Tibial nerve (tissue), 4 donors: ENCODE measurements at places on chromosomes 7 and 10.

GRCh38 chr7:35697414-35698175, 2.7 kb upstream of the HERPUD2 start:
- DNase-seq = no peak

GRCh38 chr7:118502235-118502634, 277.7 kb downstream of the ANKRD7 start:
- no peak for DNase-seq

DNA sequence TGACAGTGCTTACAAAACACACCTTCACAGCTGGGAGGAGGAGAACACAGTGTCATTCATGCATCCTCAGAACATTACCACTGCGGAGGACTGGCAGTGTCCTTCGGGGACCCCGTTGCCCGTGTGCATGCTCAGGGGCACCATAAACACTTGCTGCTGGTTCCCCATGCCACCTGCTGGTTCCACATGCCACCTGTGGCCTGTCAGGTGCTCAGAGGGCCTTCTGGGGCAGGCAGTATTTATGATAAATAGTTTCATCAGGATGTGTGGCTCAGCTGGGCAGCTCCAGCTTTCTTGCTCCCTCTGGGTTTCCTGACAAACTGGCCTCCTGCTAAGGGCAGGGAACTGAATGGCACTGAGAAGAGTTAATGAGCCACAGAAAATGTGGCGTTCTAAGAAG, 32.1 kb downstream of the CELF2 start:
- no peak for DNase-seq

DNA sequence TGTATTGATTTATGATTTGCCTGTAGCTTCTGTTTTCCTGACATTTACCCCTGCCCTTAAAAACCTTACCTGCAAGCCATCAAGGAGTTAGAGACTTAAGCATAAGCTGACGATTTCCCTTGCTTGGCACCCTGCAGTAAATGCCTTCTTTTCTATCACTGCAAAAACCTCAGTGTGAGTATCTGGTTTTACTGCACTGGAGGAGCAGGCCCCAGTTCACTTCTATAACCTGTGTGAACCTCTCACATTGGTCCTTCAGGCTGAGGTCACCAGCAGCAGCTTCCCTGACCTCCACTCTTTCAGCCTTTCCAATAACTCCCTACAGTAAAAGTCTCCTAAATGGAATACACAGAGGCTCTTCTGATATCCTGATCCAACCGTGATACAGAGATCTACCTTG, 30.5 kb downstream of the NUP42 start:
- no peak for DNase-seq

DNA sequence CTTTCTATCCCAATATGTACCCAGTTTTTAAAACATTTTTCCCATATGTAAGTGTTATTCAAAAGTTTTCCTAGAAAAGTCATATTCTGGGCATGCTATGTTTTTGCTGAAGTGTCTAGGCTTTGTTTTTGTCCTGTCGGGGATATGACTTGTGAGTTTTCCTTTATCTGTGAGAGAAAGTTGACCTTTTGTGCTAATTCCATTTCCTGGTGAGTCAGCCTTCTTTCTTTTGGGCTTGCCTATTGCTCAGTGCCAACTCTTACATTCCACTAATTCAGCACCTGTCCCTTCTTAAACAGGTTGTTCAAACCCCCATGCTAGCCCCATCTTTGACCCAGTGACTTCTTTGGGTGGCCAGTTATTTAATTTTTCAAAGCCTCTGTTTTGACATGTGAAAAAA, 146.2 kb downstream of the AHR start:
- DNase-seq = no peak

DNA sequence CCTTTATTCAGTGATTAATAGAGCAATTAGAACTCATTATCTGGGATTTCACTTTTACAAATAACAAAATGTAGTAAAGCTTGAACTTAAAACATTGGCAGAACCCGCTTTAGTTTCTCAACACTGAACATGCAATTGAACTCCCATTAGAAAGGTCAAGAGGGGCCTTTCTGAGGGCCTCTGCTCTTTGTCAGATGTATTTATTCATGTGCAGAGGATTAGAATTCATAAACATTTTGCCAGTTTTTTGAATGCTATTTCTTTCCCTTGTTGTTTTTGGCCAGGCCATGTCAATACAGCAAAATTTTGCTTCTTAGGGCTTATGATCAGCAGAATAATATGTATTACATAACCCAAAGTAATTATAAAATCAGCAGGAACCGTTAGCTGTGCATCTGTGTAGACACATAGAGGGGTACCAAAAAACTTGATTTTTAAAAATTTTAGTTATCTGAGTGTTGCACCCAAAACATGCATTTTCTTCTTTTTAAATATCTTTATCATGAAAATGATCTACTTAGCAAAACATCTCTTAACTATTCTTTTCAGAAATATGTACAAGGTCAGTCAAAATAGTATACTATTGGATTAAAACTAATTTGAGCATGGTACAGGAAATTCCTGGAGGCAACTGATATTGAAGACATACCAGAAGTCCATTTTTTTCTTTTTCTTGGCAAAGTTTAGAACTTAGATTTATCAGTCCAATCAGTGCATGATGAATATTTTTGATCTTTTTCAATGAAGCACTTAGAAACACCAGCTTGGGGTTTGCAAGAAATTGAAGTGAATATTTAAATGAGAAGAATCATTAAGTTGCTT, 177.5 kb downstream of the TWIST1 start:
- no peak for DNase-seq

DNA sequence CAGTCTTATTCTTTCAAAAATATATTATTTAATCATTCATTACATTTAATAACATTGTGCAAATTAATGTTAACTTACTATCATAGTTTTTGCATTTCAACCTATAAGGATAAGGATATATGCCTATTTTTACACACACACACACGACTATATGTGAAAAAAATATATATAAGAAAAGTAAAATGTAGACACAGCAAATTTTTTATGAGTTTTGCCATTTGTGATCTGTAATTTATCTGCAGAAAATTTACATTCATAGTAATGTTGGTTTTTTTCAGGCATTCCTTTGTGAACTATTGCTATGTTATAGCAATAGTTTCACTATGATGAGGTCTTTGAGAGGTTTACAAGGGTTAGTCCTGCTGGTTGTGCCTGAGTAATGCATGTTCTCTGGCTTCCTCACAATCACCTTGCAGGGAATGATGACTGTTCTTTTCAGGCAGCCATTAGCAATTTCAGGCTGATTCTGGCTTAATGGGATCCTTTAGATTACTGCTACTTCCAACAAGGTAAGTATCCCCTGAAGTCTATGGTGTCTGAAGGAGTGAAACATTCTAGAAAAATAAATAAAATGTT, 183.7 kb upstream of the CDK1 start:
- no peak for DNase-seq

GRCh38 chr10:27601503-27601902, 97.4 kb downstream of the RAB18 start:
- no peak for DNase-seq

DNA sequence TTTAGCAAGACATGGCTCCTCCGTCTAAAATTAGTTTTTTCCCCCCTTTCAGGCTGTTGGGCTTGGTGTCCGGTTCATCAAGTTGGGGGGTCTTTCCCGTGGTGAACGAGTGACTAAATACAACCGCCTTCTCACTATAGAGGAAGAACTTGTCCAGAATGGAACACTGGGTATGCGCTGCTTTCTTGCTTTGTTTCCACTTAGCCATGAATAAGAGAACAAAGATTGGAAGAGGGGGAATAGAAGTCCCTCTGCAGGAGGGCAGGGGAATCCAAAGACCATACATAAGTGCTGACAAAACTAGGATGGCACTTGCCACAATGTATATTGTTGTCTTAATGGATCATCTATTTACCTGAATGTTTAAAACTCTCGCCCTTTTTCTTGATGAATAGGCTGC, 30.5 kb downstream of the ENO4 start:
- no peak for DNase-seq

DNA sequence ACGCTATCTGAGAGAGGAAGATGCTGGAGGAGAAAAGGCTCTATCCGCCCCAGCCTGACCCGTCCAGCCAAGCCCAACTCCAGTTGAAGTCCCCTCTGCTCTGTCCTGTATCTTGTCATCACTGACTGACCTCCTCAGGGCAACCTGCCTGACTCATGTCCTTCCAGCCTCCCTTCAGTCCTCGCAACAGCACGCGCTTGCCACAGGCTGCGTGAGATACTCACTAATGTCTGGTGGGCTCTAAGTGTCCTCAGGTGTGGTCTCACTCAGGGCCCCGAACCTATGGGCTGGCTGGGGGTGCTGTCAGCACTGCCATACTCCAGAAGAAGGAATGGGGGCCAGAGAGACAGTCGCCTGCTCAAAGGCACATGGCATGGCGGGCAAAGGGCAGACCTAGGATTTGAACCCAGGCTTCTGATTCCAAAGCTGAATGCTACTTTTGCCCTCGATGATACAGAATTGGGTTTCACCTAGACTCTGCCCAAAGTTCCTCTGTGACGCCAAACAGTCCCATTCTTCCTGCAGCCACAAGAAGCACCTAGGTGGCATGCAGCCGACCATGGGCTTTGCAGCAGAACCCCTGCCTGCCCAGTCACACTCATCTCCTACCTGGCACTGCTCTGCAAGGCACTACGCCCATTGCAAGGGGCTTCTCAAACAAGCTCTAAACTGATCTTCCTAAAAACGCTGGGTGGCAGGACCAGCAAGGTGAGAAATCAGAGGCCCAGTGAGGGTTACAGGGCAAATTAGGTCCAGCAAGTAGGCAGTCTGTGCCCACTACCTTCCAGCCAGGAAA, 8.5 kb downstream of the FAM53B start:
- DNase-seq = no peak

- no peak for DNase-seq
Measured at GRCh38 chr10:14384915-14385314, 54.2 kb upstream of the FRMD4A start.

GRCh38 chr7:30168835-30169573, 34.2 kb downstream of the MTURN start:
- DNase-seq = no peak

DNA sequence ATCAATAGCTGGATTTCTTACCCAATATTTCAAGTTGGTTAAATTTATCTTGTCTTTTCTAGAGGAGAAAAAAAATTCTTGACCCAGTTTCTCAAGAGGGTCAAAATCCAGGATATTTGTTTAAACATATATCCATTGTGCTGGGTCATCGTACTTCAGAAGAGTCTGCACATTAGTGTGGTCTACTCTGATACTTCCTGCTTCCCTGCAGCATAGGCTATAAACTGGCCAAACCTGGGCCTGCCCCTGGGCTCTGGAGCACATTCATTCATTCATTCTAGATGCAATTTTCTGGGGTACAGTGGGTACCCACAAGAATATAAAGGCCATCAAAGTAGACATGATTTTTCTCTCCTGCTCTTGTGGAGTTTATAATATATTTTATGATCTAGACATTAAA, 142.1 kb upstream of the WNT16 start:
- DNase-seq = no peak

DNA sequence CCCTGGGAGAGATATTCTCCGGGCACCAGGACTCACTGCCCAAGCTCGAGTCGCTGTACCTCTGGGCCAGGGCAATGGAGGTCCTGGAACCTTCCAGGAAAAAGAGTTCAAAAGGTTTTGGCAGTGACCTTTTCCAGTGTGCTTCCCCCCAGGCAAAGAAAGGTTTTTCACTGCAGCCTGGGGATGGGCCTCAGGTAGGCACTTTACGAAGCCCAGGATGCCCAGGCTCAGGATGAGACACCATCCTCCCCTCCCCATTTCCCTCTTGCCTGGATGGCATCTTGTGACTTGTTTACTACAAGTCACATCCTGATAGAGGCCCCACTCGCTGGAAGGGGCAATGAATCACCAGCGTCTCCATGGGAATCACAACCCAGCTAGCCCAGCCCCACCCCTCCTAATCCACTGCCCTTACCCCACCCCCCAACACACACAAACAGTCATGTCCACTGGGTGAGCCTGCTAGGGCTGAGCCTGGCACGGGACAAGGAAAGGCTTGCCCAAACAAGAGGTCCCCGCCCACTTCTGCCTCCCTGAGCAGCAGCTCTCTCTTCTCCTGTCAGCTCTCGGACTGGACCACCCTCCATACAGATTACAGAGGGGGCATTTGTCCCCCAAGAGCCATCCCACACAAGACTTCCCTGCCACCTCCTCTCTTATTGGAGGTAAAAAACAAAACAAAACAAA, 93.8 kb upstream of the SMNDC1 start:
- no peak for DNase-seq

DNA sequence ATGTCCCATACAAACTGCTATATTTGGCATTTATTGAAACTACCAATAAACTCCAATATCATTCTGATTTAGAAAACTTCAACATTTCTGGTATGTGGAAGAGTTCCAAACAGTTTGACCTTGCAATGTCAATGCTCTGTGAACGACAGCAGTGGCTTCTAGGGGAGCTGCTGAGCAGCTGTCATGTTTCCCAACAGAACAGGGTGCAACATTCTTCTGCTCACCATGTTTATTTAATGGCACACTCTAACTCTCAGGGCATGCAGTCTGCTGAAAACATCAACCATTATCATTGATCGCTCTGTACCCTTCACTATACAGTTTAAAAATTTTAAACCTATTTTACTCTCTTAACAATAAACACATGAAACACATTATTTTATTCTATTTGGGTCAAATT, 25.9 kb downstream of the LMOD2 start:
- no peak for DNase-seq

GRCh38 chr10:96745950-96746349, 25.6 kb upstream of the PIK3AP1 start:
- DNase-seq = no peak

- no peak for DNase-seq
Measured at GRCh38 chr10:49280001-49280408, 19.0 kb upstream of the C10orf71 start.

DNA sequence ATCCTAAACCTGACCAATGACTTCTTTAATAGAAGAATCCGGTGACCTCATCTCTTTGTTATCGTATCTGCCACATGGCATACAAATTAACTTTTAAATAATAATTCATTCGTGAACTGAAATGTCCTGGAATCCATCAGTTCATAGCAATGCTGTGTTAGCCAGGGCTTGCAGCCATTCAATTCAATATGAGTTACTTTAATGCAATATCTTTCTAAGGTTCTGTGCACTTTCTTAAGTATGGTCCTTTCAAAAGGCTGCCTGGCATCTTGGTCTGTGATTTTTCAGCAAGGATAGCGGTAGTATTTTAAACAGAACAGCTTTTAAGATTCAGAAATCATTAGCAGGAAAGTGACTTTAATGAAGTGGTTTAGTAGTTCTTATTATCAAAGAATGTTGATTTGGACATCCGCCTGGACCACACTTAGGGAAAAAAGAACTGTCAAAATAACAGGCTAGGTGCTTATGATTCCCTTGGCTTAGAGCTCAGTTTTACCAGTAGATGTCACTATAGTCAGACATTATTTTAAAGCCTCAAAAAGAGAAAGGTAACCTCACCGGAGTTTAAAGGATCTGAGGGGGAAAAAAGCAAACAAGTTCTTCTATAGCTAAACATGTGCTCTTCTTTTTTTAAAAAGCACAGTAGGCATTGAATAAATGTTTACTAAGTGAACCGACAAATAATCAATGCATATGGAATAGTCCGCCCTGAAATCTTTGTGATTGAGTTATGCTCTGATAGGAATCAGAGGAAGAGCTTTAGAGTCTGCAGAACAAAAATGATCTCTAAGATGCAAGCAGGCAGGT, 22.7 kb downstream of the SLC35G1 start:
- DNase-seq = no peak

- DNase-seq = no peak
Measured at GRCh38 chr10:78312197-78313047, 278.8 kb downstream of the RPS24 start.
